ENCODE measurements at places on chromosomes 5 and 9.

DNA sequence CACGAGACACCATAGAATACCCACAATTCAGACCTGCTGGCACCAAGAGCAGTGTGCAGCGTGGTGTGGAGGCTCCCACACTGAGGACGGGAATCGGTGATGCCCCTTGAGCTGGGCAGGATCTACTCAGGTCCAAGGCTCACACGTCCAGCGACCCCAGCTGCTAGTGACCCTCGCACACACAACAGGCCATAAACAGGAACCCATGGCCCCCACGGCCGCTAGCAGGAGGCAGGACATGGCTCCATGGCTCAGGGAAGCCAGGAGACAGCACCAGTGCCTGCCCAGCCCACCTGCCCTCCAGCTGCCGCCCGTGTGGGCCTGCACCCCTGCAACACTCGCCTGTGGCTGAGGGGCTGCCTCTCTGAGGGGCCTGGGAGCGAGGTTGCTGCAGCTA is 43.4 kb upstream of the SLC9A3 start:
- no peak for DNase-seq

DNA sequence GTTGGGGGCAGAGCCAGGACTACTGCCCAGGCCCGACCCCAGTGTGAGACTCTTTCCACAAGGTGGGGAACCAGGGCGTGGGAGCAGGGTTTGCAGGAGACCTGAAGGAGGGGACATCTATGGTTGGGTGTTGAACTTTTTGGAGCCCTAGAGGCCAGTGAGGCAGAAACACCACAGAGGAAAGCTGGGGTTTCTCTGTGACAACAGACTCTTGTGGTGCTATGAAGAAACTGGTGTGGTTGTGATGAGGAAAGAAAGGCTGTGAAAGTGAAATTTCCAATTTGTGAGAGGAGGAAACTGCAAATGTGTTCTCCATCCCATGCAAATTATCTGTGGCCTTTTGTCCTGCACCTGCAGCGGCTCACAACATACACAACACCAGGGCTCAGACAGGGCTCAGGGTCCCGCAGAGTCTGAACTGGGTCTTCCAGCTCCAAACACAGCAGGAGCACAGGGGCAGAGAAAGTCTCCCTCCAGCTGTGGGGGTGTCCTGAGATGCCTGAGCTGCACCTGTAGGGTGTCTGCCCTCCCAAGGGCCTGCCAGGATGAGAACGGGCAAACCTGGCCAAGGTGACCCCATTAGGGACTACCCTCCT is 51.4 kb upstream of the GRHPR start:
- no peak for DNase-seq

DNA sequence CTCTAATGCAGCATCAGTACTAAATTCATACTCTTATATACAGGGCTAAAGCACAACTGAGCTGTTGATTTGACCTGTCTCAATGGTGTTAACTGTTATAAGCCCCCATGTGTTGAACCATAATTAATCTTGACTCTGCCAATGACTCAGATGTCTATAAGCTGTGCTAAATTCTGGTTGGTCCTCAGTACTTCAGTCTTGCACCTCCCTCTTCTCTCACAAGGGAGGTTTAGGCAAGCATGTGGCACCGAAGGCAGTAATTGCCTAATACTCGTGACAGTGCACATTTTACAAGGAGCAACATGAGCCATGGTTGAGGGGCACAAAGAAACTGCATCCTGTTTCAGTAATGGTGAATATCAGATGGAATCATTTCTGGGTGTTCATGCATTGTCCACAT is 255.9 kb downstream of the TRPM3 start:
- DNase-seq, result no peak

GRCh38 chr9:112384219-112384618 is 4.3 kb downstream of the HSDL2 start:
- DNase-seq, result no peak

DNA sequence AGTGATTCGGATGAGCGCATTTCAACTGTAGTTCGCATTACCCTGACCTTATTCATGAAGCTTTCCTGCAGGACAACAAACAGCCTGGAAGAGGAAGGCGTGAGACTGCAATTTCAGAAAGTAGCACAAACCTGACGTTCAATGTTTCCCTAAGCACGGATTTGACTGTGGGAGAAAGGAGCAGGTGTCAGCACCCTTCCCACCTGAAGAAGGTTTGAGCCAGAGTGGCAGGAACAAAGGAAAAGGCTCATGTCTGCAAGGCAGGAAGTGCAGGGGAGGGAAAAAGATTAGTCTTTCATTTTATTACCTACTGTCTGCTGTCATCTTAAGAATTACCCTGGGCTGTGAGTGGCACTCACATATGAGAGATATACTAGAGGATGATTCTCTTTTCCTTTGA is 114.0 kb downstream of the MED10 start:
- DNase-seq, result no peak
